Bone marrow (tissue), 2 donors: ENCODE measurements at places on chromosomes 4 and X.

DNA sequence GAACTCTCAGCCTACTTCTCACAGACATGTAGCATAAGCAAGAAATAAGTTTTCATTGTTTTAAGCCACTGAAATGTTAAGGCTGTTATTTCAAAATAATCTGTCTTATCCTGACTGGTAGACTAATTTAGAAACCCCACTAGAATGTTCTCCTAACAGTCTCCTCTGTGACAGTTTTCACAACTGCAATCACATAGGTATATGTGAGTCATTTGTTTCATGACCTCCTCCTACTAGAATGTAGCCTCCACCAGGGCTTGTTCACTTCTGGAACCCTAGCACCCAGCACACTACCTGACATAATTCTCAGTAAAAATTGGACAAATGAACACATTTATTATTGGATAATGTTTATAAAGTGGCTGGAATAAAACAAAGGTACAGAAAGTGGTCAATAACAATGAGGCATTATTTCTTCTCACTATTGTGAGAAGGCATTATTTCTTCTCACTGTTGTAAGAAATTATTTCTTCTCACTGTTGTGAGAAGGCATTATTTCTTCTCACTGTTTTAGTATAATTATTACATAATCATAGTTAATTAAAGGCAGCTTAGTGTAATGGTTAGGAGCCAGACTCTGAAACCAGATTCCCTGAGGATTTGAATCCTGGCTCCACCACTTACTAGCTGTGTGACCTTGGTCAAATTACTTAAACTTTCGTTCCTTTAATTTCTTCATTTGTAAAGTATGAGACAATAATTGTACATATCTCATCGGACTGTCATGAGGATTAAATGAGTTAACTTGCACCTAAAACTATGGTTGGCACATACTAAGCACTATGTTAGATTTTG is 251.5 kb downstream of the RASL11B start:
- DNase-seq = no peak

GRCh38 chr4:66930206-66930605 is 615.1 kb downstream of the CENPC start:
- no peak for DNase-seq

DNA sequence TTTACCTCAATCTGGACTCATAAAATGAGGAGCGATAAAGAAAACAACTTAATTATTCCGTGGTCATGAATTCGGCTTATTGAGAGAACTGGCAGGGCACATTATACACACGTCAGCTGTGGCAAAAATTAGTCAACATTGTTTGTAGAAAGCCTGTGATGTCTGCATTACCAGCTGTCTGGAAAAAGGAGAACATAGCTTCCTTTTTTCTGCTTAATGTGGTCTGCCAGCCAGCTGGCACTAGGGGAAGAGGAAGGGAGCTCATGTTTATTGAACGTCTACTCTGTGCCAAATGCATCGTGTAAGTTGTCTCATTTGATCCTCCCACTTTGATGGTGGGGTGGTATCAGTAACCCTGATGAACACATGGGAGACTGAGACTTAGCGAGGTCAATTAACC is 367.6 kb downstream of the ARHGAP24 start:
- peak; percentile 2 for DNase-seq

DNA sequence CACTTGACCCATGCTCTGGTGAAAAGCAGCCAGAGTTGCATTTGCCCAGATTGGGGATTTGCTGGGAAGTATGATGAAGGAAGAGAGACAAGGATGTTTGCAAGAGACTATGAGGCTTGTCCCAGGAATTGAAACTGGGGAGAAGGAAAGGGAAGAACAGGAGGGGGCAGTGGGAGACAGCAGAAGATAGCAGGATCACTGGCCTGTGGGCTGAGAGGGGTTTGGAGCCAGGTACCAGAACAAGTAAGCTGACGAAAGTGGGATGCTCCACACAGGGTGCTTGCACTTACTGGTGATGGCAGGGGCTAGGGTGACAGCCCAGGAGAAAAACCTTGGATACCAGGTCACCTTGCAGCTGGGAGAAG is 3.4 kb upstream of the LETM1 start:
- DNase-seq = no peak

DNA sequence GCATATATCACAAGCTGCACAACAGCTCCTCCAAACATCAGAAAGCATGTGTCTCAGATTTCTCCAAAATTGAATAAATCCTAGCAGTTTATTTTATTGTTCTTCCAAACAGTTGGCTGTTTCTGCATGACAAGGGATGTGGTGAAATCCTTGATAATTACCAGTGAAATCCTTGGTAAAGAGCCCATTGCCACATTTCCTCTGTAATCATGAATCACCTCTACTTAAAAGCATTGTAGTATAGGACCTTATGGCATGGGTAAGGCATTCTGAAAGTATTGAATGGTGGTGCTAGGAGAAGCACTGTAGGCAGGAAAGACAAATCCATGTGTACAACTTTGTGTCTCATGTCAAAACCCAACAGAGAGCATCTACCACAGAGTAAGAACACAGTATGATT is 135.8 kb upstream of the NDST3 start:
- no peak for DNase-seq

- DNase-seq = no peak
Measured at GRCh38 chr4:6878451-6879059, 31.1 kb upstream of the TBC1D14 start.
